ENCODE measurements at places on chromosomes 1 and 21.

DNA sequence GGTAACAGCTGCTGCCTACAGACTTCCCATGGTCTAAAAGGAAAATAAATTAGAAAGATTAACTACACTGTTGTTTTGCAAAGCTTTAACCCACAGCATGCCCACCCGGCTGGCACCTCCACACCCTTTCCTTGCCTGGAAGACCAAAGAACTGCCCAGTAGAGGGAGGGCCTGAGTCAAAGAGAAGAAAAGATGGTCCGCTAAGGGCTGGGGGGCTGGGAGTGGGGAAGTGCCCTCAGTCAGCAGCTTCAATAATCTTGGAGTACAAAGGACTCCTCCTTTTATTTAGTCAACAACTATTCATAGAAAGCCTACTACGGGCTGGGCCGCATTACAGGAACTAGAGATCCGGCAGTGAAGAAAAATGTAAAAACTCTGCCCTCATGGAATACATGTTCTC is 40.6 kb downstream of the ERI3 start:
- no peak for DNase-seq

GRCh38 chr1:21115098-21115760 is 61.5 kb downstream of the EIF4G3 start:
- no peak for DNase-seq

DNA sequence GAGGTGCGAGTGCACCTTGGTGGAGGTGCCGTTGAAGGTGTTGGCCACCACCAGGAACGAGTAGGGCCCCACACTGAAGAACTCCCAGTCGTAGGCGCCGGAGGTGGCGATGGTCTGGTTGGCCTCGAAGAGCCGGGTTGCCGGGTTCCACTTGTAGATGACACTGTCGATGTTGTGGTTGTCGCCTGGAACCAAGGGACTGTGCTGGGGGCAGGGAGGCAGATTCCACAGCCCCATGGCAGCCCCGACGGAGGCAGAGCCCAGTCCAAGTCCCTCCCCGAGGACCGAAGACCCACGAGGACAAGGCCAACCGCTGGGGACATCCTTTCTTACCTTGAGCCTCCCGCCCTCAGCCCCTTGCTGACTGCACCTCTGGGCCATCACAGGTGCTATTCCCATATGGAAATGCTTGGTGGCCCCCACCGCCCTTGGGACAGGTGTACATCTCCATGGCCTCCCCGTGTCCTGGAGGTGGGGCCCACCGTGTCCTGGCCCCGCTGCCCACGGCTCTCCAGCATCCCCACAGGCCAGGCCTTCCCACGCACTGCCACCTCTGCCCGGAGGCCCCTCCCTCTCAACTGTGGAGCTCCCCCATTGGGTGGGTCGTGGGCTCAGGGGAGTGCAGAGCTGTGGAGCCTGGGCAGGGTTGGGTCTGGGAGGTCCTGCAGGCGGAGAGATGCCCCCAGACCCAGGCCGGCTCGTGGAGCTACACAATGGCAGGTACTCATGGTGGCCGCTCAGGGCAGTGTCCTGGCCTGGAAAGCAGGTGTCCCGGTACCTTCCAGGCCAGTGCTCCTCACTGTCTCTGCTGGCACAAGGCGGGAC is 17.9 kb downstream of the KRTAP10-1 start:
- no peak for DNase-seq

DNA sequence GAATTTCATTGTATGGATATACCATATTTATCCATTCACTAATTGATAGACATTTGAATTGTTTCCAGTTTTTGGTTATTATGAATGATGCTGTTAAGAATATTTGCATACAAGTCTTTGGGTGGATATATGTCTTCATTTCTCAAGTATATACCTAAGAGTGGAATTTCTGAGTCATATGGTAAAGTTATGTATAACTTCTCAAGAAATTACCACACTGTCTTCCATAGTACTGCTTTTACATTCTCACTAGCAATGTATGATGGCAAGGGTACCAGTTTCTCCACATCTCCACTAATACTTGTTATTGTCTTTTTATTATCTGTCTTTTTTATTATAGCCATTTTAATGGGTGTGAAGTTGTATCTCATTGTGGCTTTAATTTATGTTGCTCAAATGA is 74.6 kb upstream of the TENT5C start:
- no peak for DNase-seq

- DNase-seq, result no peak
These were observed 33.3 kb upstream of the ERG start for GRCh38 chr21:38531591-38531990.

DNA sequence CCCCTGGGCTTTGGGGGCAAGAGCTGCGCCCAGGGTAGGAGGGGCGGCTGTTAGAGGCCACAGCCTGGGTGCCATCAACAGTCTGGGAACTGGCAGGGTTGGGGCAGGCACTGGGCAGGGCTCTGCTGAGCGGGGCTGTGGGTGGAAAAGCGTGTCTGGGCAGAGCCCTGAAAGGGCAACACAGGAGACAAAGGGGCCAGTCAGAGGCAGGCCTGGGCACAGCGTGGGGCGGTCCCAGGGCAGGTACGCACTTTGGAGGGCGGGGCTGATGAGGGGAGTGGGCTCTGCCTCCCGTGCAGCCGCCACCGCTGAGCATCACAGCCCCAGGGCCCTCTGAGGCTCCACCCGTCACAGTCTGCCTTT is 13.9 kb downstream of the CELSR2 start:
- no peak for DNase-seq

GRCh38 chr1:219927298-219927955 is 930 bp downstream of the SLC30A10 start:
- DNase-seq, result no peak

DNA sequence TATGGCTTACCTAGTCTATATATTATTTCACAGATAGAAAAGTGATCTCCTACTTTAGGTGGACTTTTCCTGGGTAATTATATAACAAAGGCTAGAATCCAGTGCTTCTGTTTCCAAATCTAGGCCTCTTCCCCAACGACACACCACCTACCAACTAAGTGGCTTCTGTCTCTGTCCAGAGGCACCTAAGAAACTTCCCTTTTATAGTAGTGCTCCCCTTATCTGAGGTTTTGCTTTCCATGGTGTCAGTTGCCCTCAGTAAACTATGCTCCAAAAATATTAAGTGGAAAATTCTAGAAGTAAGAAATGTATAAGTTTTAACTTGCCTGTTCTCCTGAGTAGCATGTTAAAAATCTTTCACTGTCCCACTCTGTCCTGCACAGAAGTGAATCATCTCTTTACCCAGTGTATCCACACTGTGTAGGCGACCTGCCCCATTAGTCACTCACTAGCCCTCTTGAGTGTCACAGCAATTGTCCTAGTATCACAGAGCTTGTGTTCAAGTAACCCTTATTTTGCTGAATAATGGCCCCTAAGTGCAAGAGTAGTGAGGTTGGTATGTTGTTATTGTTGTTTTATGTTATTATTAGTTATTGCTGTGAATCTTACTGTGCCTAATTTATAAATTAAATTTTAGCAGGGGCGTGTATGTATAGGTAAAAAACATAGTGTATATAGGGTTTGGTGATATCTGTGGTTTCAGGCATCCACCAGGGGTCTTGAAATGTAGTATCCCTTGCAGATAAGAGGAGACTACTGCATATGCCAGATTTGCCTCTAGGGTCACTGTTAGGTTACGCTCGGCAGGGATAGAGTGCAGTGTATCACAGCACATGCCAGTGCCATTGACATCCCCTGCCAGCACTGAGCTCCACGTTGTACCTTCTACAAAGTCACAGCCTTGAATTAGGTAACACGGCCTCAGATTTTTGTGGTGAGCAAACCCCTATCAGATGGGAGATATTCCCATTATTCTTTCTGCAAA is 14.7 kb upstream of the CD53 start:
- DNase-seq, result no peak

DNA sequence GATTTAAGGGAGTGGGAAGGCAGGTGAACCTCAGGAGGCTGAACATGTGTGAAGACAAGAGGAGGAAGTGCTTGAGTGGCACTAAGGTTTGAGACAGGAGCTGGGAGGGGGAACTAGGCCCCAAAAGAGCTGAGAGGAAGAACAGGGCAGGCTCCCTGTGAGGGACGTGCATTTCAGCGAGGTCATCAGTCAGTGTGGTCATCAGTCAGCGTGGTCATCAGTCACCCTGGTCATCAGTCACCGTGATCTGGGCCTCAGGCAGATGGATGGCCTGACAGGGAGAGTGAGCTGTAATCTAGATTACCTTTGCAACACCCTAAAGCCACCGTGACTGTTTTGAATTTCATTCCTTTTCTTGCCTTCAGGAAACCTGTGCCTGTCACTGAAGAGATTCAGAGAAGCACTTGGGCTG is 29.1 kb downstream of the VTCN1 start:
- no peak for DNase-seq
